ENCODE measurements at places on chromosomes 6 and 20.

- no peak for DNase-seq
Measured at GRCh38 chr6:35166520-35166919, 25.4 kb upstream of the TCP11 start.

DNA sequence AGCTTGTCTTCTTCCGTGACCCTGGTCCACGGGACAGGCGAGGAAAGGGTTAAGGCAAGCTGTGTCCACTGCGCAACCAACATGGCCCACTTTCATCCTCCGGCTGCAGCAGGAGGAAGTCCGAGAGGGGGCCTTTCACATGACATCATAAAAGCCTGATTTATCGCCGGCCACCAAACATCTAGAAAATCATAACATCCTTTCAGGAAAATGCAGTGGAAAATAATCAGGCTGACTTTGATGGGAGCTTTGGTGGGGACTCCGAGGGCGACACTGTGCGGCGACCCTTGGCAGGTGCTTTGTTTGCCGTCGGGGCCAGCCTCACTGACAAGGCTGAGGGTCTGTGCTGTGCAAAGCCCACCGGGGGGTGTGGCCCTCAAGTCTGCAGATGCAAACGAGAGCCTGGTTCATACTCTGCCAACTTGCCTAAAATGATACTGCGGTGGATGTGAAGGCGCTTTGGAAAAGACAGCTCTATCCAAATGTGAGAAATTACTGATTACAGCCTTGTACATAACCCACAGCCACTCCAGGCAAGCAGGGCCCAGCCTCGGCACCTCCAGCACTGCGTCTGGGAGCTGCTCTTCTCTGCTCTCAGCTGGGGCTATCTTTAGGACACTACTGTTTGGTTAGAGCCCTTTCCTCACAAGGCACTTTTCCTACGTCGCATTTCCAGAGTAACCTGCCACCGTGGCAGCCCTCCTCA is 25.7 kb downstream of the FOXC1 start:
- DNase-seq, result no peak

- no peak for DNase-seq
Measured at GRCh38 chr6:82823361-82823760, 242.3 kb downstream of the UBE3D start.

DNA sequence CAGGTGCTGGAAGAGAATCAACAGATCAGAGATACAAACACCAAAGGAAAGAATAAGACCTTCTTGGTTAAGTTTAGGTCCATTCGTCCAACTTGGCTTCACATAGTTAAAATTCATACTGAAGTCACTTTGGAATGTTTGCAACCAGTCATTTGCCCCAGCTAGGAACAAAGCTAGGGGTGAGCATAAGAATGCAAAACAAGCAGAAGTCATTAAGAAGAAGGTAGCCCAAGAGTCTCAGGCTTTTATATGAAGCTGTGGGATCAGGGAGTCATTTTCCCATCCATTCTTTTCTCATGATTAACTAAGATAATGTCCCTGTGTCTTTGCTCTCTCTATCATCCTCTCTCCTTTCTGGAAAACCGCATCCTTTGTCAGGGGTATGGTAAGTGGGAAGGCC is 51.5 kb upstream of the TMEM170B start:
- DNase-seq, result no peak

DNA sequence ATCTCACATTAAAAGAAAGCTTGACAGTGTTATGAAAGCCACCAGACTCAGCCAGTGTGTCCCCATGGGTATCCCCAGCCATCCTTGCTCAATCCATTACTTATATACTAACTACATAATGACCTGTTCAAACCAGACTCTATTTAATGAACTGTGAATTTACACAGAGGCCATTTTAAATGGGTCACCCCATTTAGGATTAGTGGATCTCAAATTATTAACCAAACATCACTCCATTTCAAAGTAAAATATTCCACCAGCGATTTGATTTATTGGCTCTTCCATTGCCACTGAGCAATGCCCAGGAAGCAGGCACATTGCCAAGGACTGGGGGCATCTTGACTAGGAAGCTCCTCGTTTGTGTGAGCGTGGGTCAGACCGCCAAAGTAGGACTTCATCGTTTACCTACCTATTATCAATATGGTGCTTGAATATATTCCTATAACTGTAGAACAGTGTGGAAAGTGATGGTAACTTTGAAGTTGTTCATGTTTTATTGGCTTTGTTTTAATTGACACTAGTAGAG is 15.5 kb upstream of the NPEPL1 start:
- DNase-seq, result no peak

DNA sequence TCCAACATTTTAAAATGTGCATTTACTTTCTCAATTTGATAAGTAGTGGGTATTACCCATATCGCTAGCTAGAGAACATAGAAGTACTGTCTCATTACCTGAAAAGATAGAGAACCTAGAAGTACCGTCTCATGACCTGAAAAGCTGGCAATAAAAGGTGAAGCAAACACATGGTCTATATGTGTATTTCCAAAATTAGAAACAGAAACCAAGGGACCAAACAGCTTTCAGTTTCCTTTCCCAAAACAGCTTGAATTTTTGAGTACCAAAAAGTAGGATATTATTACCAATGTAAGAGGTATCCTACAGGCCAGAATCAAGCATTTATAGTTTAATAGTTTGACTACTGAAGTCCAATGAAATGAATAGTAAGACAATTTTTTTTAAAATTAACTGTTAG is 77.2 kb downstream of the KIF13A start:
- no peak for DNase-seq

DNA sequence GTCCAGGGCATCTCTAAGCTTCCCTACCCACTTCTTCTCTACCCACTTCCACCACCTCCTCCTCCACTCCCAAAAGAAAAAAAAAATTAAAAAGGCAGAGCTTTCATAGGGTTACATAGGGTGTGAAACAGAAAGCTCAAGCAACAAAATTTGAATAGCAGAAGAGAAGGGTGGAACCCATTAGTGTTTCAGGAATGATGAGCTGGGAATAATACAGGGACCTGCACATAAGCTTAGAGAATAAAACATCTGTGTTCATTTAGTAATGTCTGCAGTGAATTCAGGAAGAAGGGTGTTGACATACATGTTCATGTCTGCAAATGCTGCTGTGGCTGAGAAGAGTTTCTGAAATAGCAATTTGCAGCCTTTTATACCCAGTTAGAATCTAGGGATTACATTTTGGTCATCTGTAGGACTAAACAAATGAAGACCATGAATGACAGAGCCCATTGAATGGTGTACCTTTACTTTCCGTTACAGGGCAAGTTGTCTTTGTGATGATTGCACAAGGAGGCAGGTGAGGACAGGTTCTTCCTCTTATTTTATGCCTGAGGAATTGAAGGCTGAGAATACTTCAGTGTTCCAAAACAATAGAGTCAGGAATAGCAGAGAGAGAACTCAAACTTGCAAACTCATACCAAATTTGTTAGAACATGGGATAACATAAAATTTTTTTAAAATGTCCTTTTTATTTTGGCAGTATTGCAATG is 975.1 kb downstream of the TFAP2A start:
- no peak for DNase-seq

GRCh38 chr6:156182356-156182755 is 594.8 kb upstream of the ARID1B start:
- DNase-seq, result no peak

DNA sequence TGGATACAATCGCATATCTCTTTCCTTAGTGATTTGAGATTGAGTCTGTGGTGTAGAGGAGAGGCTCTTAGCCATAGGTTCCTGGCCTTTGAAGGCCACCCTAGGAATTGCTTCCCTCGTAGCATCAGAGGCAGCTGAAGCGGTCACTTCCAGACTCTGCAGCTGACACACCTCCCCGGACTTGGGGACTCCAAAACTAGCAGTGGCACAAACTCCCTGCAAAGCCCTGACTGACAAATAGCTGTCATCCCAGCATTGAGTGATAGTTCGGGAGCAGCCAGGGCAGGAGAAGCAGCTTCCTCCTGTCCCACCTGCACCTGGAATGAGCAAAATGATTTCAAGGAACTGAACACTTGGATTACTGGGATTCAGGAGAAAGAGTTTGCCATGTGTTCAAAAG is 100.5 kb upstream of the QKI start:
- no peak for DNase-seq

- no peak for DNase-seq
Measured at GRCh38 chr6:26258212-26258977, 106.6 kb upstream of the BTN3A2 start.

DNA sequence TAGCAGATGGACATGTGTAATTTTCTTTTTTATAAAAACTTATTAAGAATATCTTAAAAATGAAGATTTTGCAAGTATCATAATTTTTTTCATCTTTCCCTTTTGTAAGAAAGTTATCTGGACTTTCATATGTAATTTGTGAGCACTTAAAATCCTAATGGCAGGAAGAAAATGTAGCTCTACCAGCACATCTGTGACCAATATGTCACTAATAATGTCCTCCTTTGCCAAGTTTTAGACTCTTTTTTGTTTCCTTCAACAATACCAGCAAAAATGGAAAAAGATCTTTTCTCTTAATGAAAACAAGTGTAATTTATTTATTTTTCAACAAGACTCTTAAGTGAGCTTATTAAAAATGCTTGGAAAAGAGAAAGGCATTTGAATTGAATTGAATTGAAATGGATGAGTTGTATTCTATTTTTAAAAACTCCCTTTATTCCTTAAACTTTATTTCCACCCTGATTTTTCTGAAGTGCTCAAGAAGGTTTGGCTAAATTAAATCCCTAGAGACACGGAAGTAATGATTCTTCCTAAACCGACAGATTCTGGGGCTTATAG is 110.7 kb downstream of the KIF6 start:
- DNase-seq, result no peak

GRCh38 chr20:18778690-18779392 is 34.7 kb upstream of the SCP2D1 start:
- DNase-seq, result no peak

GRCh38 chr6:17103715-17104114 is 1.9 kb downstream of the STMND1 start:
- no peak for DNase-seq

DNA sequence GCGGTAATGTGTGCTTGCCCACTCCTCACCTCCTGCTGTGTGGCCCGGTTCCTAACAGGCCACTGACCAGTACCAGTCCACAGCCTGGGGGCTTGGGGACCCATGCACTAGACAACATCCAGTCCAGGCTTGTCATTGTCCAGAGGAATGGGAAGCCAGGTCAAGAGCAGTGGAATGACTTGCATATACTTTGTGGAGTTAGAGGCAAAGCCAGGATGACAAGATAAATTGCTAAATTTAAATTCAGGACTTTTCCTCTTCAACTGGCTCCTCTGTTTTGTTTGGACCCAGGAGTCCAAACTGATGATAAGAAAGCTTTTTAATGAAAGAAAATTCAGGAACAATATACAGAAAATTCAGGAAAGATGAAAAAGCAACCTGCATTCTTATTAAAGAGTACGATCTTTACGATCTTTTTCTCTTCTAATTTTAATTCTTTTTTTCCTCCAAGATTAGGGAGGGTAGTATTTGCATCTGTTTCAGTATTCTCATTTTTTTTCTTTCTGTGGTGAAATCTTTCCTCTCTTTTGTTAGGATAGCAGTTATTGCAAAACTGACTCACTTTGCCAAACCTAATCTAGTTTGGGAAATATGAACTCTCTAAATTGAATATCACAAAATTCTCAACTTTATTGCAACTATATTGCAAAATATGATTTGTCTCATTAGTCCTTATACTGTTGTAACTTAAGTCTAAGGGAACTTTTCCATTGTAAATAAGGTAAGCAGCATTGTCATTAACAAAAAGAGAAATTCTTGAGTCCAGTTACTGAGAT is 48.2 kb downstream of the DCBLD1 start:
- DNase-seq, result no peak

GRCh38 chr6:79034865-79035264 is 43.2 kb downstream of the PHIP start:
- no peak for DNase-seq

GRCh38 chr6:69732045-69732444 is 64.8 kb downstream of the LMBRD1 start:
- no peak for DNase-seq

GRCh38 chr20:34949120-34949519 is 6.5 kb downstream of the GSS start:
- no peak for DNase-seq

- DNase-seq, result no peak
Measured at GRCh38 chr6:146578054-146578453, 20.7 kb upstream of the ADGB start.

GRCh38 chr6:161837854-161838253 is 564.0 kb upstream of the AGPAT4 start:
- DNase-seq, result no peak

DNA sequence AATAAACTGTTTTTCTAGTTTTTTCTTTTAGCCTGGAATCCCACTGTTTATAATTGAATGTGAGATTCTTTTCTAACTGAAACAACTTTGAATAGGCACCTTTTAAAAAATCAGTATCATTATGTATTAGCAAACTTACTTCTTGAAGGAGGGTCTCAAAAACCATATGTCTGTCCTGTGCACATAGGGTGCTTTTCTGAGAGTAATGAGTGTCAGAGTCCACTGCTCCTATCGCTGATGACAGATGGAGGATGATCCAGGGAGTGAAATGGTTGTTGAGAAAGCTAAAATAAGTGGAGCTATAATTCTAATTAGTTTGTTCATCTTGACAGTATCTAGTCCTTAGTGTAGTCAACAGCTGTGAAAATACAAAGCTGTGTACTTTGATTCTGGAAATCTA is 35.8 kb downstream of the MEI4 start:
- DNase-seq, result no peak

DNA sequence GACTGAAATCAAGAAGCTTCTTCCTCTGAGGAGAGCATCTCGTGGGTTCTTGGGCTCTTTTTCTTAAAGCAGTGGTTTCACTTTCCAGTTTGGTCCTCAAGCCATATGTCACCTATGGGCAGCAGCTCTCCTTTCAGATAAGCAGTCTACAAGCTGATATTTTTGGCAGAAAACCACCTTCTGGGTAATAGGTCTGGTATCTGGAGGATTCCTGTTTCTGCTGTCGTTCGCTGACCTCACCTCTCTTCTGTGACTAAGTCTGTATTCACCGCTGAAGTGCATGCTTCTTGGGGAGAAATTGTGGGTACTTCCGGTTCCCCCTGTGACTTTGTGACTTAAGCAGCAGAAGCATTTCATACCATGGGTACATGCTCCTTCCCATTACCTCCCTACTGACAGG is 193.6 kb downstream of the EDN1 start:
- peak; percentile 88 for DNase-seq

- DNase-seq, result peak; percentile 5
Measured at GRCh38 chr20:13554706-13555105, 84.0 kb downstream of the TASP1 start.

GRCh38 chr20:62374331-62375152 is 7.4 kb upstream of the LAMA5 start:
- DNase-seq, result no peak

DNA sequence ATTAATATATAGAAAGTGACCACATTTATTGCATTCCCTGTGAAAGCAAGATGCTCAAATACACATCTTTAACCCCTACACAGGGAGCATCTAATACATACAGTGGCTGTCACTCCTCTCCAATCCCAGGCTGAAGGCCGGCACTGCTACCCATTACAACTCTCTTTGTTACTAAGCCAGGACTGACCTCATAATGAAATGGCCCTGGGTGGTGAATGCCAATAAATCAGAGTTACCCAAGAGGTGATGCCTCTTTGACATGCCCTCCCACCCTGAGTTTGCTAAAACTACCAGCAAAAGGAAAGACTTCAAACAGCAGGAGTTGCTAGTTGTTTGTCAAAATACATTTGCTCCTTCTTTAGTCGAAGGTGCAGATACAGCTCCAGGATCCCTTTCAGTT is 214.2 kb downstream of the FOXA2 start:
- no peak for DNase-seq

Measured in brain microvascular endothelial cell (primary cell).